Stromal cell of bone marrow (primary cell): ENCODE measurements at places on chromosomes 12 and 14.

DNA sequence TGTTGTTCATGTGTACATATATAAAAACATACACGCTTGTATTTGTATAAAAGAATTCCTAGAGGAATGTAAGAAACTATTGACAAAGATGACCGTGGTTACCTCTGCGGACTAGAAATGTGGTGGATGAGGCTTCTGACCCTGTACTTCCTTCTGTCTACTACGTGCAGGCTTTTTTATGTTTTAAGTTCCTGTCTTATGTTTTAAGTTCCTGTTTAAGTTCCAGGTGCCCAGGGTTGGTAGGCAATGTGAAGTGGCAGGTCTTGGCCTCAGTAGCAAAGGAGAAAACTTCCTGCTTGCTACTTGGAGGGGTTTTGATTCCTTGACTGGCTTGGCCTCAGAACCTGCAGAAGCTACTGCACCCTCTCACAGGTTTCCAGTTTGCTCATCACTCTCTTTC is 11.6 kb downstream of the POMT2 start:
- DNase-seq: no peak

GRCh38 chr14:59188461-59189090 is at the start of gene DAAM1:
Gene DAAM1, plus strand, starts transcription at chr14:59188667. Its CDS starts 74,811 bp downstream, at chr14:59263478.
- peak; percentile 98 for DNase-seq

- DNase-seq: no peak
Observed at GRCh38 chr12:50642761-50643160, 121.1 kb upstream of the ATF1 start.

- no peak for DNase-seq
Observed at GRCh38 chr12:57473392-57473791, 6.3 kb downstream of the ARHGAP9 start.

DNA sequence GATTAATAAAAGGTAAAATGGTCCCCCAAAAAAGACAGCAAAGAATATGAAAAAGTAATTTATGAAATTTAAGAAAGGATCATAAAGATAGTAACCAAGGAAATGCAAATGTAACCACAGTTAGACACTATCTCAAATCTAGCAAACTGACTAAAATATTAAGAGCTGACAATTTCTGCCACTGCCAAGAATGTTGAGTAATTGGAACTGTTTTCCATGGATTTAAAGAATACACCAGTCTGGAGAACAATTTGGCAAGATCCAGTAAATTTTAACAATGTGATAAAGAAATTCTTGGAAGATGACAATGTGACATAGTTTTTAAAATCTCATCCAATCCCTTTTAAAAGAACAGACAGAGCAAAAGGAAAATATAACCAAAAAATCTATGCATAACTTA is 798.0 kb upstream of the MGAT4C start:
- peak; percentile 31 for DNase-seq

GRCh38 chr14:24857277-24857676 is 192.7 kb downstream of the STXBP6 start:
- DNase-seq: no peak

- no peak for DNase-seq
Observed at GRCh38 chr14:89165189-89166181, 251.5 kb downstream of the FOXN3 start.

DNA sequence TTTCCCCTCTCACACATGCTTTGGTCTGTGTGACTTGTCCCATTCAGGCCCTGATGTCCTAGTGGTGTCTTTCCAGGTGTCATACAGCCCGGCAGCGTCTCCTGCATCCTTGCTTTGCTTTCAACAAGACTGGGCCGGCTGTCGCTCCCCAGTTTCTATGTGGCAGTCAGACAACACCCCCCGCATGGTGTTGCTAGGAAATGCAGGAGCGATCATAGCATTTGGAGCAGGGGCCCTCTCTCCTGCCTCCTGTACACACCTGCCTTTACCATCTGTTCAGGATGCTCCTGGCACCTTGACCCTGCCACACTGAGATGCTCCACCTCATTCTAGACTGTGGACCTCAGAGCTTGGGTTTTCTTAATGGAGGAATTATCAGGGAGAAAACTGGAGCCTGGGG is 29.5 kb downstream of the CACNA1C start:
- no peak for DNase-seq

GRCh38 chr12:64538121-64538520 is 72.2 kb upstream of the RASSF3 start:
- DNase-seq: no peak

GRCh38 chr12:64706857-64707256 is 52.3 kb downstream of the GNS start:
- DNase-seq: no peak
